ENCODE measurements at places on chromosomes 12 and 14. TPM values are rescaled to one million over a fixed set of nuclear protein-coding genes. Genes with fewer than 3 reads are reported as not detected.

The GALNT8 gene
- not detected for total RNA-seq

The NKX2-1 gene
- not detected for total RNA-seq

The NEUROD4 gene
- not detected for total RNA-seq

The FOXN3 gene
- total RNA-seq = 96.3 TPM

The TBX5 gene
- total RNA-seq = not detected

The MGP gene
- total RNA-seq = 3,618 TPM

The PLA2G1B gene
- total RNA-seq = not detected

The KCNC2 gene
- not detected for total RNA-seq

The CCND2 gene
- 150 TPM for total RNA-seq

The IQSEC3 gene
- total RNA-seq = 0.53 TPM

The LALBA gene
- total RNA-seq = not detected

The OASL gene
- total RNA-seq = not detected

The MUCL1 gene
- total RNA-seq = not detected

The KRT2 gene
- not detected for total RNA-seq

The SLC38A1 gene
- 12.8 TPM for total RNA-seq

The ITGB7 gene
- total RNA-seq = 1.6 TPM

Data from ascending aorta (tissue), 2 donors.